NB4 (cell line): ENCODE measurements at places on chromosomes 2 and 18.

DNA sequence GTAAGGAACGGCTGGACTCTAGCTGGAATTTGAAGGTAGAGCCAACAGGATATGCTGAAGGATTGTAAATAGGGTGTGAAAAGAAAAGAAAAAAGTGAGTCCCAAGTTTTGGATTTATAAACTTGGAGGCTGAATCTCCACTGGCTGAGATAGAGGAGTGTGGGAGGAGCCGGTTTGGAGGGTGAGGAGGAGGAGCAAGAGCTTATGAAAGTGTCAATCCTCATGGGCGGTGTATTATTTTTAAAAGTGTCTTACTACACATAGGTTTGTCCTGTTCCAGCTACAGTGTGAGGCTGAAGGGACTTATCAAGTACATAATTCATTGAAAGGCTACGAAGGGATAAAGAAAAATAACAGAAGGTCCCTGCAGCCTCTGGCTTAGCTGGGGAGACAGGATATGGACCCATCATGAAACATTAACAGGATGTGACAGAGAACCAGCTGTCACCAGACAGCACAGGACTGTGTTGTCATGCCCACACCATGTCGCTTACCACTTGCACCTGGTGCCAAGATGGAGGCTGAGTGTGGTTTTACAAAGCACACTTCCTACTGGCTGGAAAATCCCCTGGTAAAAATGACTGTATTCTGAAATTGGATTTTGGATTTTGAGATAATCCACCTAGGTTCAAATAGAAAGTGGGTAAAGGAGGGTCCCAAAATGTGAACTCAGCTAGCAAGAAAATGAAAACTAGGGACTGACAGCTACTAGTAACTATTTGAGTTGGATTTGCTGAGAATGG, 2.5 kb upstream of the MREG start:
- peak; percentile 31 for DNase-seq

GRCh38 chr2:238106698-238107524, 6.8 kb downstream of the ESPNL start:
- peak; percentile 50 for DNase-seq

- DNase-seq: peak; percentile 28
Observed at GRCh38 chr2:168156661-168157060, 90.7 kb downstream of the STK39 start.

DNA sequence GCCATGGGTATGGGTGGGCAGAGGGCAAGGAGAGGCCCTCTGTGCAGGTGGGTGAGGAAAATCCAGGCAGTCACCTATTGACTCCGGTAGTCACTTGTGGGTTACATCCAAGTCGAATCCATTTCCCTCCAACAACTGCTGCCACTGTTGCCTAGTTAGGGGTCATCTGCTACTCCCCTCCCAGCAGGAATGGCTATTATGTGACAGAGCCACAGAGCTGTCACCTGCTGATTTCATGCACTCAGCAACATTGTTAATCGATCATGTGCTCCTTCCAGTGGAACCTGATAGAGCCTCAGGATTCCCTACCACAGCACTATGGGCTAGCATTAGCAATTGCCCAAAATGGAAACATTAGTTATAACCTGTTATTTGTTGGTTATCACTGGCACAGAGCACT, 31.4 kb downstream of the POLR1A start:
- DNase-seq: no peak

DNA sequence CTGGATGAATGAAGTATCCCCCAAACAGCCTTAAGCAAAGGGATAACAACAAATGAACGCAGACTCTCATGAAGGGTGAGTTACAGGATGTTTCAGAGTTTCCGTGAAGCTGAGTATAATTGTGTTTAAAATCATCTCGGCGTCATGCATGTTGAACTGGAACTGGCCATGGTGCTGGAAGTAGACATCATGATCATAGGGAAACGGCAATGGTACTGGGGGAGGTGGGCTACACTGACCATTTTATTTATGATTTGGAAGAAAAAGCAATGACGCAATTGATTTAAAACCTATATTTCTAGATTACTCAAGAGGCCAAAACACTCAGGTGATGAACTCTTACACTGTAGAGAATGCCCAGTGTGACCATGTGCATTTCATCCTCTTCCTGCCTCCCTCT, 387.9 kb upstream of the MYT1L start:
- peak; percentile 31 for DNase-seq

GRCh38 chr2:222242532-222242931, 56.3 kb downstream of the PAX3 start:
- DNase-seq: no peak

- DNase-seq: no peak
Observed at GRCh38 chr2:207115715-207116364, 49.9 kb downstream of the KLF7 start.

DNA sequence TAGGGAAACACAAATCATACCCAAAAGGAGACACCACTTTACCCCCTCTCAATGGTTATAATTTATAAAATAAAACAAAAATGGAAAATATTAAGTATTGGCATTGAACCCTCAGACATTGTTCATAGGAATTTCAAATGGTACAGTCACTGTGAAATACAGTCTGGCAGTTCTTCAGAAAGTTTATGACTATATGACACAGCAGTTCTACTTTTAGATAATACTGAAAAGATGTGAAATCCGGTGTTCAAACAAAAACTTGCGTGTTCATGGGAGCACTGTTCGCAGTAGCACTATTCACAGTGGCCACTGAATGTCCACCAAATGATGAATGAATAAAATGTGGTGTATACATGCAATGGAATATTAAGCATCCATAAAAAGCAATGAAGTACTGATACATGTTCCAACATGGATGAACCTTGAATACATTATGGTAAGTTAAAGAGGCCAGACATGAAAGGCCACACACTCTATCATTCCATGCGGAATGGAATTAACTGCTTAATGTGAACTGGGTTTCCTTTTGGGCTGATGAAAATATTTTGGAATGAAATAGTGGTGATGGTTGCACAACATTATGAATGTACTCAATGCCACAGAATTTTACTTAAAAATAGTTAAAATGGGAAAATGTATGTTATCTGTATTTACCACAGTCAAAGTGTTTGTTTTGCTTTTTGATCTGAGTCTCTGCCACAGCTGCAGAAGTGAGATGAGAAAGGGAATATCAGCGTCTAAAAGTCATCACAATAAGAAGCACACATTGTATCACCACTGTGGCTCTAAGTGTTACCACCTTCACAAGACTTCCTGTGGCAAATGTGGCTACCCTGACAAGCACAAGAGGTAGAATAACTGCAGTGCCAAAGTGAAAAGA, 864.6 kb downstream of the SUCLG1 start:
- no peak for DNase-seq

DNA sequence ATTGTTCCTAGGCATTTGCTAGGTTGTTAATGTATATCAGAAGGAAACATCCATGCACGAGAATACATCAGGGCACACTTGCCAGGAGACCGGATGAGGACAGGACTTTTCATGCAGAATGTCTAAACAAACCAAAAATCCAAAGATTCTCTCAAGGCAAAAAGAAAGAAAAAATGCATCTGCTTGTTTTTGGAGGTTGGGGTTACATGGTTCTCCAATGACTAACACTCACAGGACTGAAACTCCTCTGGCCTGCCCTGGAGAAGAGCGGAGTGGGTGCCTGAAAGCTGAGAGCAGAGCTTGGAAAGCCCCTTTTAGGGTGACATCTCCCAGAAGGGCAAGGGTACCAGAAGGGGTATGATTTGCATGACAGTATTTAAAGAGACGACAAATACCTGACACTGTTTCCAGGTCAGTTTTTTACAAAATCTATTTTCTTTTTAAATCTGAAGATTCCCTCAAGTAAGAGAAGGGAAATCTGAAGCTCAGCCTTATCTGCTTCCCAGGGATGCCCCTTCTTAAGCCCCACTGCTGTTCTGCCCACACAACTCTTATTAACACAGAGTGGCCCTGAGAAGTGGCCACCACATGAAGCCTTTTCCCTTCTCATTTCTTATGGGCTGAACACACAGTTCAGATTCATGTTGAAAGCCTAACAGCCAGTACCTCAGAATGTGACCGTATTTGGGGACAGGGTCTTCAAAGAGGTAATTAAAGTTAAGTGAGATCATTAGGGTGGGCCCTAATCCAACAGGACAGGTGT, 216.4 kb downstream of the STK39 start:
- no peak for DNase-seq

- no peak for DNase-seq
Observed at GRCh38 chr2:88603146-88603545, 24.1 kb downstream of the EIF2AK3 start.

GRCh38 chr18:39835303-39836030, 2119.6 kb upstream of the PIK3C3 start:
- DNase-seq: no peak

- no peak for DNase-seq
Observed at GRCh38 chr2:162821176-162821575, 17.4 kb downstream of the KCNH7 start.

GRCh38 chr2:164485541-164485940, 135.7 kb downstream of the GRB14 start:
- DNase-seq: no peak

DNA sequence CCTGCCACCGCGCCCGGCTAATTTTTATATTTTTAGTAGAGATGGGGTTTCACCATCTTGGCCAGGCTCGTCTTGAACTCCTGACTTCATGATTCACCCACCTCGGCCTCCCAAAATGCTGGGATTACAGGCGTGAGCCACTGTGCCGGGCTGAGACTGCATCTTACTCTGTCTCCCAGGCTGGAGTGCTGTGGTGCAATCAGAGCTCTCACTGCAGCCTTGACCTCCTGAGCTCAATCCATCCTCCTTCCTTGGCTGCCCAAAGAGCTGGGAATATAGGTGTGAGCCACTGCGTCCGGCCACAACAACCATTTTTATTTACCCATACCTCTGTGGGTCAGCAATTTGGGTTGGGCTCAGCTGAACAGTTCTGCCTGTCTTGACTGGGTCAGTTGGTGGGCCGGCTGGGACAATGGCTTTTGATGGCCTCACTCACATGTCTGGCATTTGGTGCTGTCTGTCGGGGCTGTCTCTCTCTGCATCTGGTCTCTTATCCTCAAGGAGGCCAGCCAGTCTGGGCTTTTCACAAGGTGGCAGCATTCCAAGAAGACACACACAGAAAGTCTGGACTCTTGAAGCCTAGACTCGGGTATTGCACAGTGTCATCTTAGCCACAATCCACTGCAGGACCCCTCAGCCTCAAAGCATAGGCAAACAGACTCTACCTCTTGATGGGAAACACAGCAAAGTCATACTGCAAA, 116.8 kb upstream of the GATA6 start:
- DNase-seq: no peak

GRCh38 chr2:16022548-16023240, 82.3 kb downstream of the MYCN start:
- no peak for DNase-seq

DNA sequence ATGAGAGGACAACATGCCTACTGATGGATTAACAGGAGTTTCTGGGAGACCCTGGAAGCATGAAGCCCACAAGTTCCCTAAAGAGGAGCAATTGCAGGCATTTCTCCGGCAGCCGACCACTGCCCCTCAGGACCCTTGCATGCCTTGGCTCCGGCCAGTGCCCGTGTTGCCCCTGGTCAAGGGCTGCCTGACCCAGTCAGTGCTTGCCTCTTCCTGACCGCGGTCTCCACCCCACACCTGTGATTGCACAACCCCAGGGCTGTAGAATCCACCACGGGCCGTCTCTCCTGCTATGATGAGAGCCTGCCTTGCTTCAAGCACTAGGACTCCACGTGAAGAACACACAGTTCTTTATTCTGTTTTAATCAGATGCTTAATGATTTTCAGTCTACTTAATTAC, 127.5 kb downstream of the GLI2 start:
- no peak for DNase-seq

DNA sequence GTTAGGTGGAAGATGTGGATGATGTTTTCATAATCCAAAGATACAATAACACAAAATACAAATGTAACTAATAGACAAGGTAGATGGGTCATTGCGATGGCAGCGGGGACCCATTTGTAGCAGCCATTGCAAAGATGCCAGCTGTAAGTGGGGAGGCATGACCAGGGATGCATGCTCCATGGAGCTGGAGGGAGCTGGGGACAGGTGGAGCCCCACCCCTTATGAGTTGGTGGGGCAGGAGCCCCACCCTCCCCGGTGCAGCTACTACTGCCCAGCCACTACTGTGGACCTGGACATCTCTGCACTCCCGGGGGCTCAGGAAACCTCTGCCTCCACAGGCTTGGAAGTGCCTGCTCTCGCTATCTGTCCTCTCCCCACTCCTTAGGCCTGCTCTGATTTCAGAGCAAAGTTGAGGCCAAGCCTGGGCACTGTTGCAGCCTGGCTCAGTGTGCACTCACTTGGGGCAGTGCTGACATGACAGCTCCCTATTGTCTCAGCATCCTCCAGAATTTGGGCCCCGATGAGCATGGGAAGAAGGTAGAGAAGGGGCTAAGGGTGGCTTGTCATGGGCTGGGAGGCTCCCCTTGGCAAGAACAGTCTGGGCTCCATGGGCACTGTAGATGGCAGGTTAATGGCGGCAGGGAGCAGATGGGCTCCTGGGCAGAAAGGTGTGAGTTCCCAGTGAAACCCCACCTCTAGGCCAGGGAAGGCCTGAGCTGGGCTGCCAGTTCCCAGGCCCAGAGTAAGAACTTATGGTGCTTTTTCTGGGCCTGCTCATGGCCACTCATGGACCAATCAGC, 81.1 kb downstream of the ZNF804A start:
- DNase-seq: no peak

- peak; percentile 70 for DNase-seq
Observed at GRCh38 chr18:48715711-48716361, 177.0 kb downstream of the CTIF start.

DNA sequence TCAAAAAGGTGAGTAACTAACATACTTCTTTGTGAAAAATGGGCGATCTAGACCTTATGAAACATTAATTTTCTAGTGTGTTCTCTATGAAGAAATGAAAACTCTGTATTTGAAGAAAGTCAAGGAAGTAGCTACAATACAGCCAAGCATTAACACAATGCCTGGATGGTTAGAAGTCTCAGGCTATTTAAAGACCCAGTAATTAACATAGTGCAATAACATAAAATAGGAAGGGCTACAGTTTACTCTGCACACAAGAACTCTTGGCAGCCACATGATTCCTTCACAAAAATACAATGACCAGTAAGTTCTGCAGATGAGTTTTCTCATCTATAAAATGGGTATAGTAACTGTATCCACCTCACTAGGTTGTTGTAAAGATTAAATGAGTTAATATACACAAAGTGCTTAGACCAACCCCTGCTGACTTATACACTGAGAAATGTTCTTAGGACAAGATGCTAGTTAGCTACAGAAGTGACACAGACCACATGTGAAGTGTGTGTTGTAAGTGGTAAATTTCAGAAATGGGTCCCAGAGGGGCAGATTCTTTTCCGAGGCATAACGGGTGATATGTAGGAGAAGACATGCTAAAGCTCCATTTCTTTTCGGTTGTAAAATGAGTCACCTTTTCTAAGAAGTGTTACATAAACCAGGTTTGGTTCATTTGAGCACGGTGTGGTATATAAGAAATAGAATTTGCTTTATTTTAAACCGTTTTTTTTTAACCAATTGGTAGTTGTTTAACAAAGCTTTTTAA, 61.8 kb downstream of the CXCR4 start:
- DNase-seq: peak; percentile 92

DNA sequence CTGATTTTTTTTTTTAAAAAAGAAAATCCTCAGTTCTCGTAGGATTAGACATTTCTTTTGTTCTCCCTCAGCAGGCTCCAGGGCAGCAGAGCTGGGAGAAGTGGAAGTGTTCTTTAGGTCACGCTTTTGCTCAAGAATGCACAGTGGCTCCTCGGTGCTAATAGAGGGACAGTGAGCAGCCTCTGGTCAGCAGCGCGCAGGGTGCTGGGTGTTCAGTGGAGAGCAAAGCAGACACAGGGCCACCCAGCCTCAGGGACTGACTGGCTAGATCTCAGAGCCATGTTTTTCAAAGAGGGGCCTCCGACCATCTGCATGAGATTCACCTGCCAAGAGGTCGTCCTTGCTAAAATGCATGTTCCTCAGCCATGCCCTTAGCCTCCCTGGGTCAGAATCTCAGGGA, 218.8 kb downstream of the HAUS1 start:
- DNase-seq: no peak
